Hindlimb muscle (tissue), 1 donor: ENCODE measurements at places on chromosomes 7 and 10. TPM values are rescaled to one million over a fixed set of nuclear protein-coding genes. Genes with fewer than 3 reads are reported as not detected.
A peak's percentile ranks its signal among the peaks of the same experiment; 100 is the strongest.

GRCh38 chr10:89001024-89001728, 10.6 kb downstream of the FAS start:
- DNase-seq = no peak

ZNF273 gene
- 5.4 TPM for polyA plus RNA-seq

DNA sequence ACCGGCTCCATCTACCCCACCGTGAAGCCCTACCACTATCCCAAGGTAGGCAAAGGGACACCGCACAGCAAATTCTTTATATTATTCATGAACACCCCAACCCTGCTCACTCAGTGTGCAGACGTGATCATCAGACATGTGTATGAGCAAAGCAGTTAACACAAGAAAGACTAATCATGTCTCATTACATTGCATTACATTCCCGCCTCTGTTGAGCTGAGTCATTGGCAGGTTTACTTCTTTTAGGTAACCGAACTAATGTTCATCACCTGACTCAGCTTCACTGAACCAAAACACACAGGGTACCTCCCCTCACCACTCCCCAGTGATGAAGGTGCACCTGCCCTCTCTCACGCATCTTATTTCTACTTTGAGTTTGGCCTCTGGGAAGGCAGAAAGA, 233.4 kb downstream of the PAXIP1 start:
- DNase-seq = no peak

DNA sequence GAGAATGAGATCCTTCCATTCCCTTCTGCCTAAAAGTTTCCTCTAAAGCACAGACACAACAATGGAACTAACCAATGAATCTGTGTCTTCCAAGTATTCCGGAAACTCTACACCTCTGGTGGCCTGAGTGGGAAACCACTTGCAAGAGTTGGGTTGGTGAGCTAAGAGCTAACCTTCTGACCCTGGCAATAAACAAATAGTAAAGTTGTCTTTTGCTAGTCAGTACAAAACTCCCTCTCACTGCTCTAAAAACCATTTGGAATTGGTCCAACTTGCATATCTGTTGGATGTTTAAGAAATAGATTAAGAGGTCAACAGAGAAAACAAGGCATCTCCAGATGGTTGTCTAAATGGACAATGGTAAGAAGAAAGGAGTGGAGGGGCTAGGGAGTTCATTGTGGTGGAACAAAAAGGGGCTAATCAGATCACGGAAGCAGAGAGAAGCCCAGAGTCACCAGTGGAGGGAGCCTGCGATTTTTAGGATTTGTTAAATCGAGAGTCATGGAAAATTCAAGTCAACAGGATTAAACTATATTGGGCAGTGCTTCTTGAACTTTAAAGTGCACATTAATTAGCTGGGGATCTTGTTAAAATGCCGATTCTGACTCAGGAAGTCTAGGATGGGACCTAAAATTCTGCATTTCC, 192.3 kb downstream of the EVX1 start:
- no peak for DNase-seq

HMX2 gene
- not detected for polyA plus RNA-seq

DNA sequence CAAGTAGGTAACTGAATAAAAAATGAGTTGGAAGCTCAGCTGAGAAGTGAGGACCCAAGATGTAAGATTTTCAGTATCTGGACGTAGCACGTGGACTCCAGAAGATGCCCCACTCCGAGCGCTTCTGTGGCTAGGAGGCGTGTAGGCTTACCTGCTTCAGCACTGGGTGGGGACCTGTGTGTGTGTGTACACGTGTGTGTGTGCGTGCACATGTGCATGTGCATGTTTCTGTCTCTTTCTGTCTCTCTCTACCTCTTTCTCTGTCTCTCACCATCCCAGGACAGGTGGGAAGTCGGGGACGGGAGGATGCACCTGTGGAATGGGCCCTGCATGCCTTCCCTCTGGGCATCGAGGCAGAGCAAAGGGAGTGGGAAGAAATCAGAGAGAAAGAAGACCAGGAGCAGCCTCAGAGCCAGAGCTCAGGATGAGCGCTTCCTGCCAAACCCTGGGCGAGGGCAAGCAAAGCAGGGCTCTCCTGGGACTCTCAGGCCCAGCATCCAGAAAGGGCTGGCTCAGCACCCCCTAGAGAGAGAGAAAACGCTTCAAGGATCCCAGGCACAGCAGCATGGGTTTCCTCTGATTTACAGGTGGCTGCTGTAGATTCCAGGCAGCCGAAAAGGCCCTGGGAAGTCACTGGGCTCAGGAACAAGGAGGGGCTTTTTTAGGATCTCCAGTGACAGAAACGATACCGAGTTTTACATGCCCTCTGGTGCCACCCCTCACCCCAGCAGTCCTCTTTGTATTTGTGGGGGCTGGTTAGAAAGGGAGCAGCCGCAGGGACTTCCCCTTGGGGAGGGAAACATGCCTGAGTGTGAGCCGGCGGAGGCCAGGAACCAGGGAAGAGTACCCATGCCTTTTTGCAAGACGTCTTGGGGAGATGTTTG, 28.5 kb downstream of the CXCL12 start:
- no peak for DNase-seq

ACHE gene
- 82.8 TPM for polyA plus RNA-seq

FAM241B gene
- 0.27 TPM for polyA plus RNA-seq

PIP gene
- polyA plus RNA-seq = not detected

DNA sequence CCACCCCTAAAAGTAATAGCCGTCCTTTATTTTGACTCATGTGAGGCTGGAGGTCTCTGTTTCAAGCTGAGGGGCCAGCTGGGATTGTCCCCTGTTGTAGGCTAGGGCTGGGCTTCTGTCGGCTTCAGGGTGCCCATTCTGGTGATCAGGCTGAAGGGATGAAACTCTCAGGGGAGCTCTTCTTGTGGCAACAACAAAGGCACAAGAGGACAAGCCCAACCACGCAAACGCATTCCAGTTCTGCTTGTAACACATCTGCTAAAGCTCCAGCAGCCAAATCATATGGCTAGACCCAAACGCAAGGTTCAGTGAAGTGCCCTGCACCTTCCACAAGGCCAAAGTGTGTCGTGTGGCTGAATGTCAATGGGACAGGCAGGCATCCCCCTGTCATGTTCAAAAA, 405.7 kb downstream of the INHBA start:
- DNase-seq = no peak

AEBP1 gene
- polyA plus RNA-seq = 72.1 TPM

DNA sequence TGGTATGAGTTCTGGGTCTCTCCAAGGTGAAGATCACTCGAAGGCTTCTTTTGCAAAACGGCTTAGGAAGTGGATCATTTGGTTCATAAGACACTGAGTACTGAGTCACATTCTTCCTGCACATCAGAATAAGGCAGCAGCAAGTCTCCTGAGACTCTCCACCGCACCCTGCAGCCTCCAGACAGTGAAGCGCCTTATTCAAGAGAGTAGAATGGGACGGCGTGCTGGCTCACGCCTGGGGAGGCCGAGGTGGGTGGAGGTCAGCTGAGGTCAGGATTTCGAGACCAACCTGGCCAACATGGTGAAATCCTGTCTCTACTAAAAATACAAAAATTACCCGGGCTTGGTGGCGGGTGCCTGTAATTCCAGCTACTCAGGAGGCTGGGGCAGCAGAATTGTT, 70.3 kb downstream of the C10orf143 start:
- DNase-seq = no peak

TEX36 gene
- polyA plus RNA-seq = not detected

DNA sequence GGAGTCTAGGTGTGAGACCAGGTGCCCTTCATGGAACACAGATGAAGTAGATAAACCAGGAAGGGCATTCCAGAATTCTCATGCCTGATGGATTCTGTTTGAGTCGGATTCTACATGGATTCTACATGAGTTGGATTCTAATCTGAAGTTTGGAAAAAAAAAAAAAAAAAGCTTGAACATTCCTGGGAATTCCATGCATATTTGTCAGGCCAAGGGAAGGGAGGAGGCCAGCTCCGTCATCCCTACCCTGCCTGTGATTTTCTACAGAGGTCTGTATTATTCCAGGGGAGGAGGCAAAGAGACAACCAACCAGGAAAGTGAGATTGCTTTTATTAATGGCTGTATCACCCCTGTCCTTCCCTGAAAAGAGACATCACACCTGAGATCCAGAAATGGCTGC, 27.8 kb upstream of the EBLN1 start:
- no peak for DNase-seq

DNA sequence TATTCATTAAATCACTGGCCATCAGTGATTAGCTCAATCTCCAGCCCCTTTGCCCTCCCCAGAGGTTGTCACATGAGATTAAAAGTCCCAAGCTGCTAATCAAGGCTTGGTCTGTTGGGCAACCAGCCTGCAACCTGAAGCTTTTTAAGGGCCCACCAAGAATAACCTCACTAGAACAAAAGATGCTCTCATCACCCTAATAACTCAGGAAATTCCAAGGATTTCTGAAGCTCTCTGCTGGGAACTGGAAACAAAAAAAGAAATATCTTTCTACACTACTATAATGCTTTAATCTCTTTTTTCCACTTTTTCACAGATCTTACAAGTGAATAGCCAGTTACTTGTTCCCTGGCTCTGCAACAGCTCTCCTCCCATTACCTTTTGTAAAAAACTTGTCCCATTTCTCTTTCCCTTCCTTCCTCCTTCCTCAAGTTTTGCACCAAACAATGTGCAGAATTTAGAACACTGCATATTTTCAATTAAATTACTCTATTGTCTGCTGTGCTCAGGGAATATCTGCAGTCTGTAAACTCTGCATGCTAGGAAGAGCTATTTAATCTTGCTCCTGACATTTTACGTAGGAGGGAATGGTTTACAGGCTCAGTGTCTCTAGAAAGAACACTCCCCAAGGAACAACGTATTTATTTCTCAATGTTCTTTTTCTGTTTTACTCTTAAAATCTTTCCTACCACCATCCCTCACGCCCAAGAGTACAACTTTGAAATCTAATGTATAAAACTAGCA, 169.1 kb downstream of the IMMP2L start:
- DNase-seq = peak; percentile 24

DNA sequence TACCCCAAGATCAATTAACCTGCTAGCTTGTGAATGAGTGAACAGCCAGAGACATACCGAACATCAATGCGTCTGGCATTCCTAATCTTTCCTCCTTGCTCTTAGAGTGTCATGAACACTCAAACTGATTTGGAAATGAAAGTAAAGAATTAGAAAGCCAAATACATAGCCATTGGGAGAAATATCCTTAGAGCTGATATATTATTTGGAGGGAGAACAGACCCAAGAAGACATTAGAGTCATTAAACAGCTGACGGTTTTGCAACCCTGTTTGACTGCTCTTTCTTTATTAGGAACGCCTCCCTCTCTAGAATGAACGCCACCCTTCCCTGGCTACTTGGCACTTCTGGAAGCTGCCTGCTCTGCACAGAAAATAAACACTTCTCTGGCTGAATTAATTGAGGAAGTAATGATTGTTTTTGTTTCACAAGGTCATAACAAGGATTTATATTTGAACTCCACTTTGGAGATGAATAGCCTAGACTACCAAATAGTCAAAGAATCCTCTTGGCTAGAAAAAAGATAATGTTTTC, 42.8 kb downstream of the CTTNBP2 start:
- DNase-seq = no peak

CTTNBP2 gene
- 1.5 TPM for polyA plus RNA-seq

GIMAP5 gene
- polyA plus RNA-seq = 6.5 TPM

- no peak for DNase-seq
These were observed 9.6 kb upstream of the CYREN start for GRCh38 chr7:135180122-135180521.

SH2D4B gene
- polyA plus RNA-seq = 0.10 TPM

DNA sequence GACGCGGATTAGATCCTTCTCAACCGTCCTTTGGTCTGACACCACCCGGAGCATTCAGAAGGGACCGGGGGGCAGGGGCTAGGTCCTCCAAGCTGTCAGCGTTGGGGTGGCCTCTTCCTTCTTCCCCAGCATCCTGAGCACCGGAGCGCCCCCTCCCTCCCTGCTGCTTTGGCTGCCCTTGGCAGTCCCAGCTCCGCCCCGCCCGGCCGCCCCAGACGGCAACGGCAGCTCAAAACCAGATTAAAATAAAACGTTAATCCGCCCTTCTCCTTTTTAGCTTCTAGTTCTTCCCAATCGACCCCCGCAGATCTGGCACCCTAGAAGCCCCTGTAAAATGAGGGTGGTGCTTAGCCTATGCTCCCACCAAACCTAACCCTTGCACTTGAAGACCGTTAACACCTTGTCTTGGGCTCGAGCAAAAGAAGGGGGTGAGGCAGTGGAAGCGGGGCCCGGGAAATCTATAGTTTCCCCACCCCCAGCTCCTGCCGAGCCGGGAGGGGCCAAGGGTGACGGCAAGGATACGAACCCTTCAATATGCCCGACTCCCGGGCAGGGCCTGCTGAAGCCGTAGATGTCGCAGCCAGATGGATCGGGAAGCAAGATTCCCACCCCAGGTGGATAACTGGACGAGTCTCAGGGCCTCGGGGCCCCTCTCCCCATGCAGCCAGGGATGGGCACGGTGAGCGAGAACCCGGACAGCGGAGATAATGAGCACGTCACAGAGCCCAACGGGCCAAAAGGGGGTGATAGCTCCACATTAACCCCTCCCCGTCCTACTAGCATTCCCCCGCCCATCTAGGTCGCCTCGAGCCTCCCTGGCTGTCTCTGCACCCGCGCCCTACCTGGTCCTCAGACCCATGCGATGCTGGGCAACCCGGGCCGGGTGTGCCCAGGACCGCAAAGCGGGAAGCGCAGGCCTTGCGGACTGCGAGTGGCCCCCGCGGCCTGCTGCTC, 169.7 kb downstream of the NRF1 start:
- no peak for DNase-seq

DNA sequence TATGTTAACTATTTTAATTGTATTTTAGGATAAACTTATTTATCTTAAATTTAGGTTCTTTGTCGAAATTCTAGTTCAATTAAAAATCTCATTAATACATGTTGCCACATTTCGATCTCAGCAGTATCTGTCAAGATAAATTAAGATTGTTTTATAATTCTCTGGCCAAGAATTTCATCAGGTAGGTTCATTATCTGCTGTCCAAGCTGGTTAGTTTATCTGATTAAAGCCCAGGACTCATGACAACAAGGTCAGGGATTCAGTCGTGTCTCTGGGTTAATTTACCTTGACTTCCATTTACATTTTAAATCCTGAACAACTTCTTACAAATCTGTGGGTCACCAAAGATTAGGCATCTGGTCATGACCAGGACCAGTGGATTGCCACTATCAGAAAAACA, 7.6 kb downstream of the STEAP4 start:
- no peak for DNase-seq

MAT1A gene
- polyA plus RNA-seq = not detected

DNA sequence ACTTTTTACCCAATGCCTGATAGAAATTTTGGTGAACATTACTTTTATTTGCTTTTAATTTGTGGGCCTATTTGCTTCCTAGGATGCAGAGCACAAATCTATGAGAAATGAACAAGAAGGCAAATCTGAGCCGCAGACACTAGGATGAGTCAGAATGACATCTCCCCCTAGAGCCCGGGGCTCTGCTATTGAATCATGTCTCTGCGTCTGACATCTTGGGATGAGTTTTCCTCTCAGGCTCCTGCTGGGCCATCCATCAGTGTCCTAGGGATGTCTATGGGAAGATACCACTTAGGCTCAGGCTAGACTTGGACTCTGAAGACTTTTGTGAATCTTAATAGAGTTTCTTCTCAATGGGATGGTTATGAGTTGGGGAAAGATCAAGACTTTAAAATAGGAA, 157.3 kb upstream of the MTPN start:
- no peak for DNase-seq

CYP2E1 gene
- polyA plus RNA-seq = 1.6 TPM

- DNase-seq = peak; percentile 79
These were observed at the start of gene HTRA1 for GRCh38 chr10:122461367-122461728. HTRA1 (plus strand) TSS chr10:122461553; CDS start chr10:122461653, 100 bp downstream.

- DNase-seq = no peak
These were observed 2.2 kb downstream of the TRRAP start for GRCh38 chr7:98880485-98880884.

ADGRA1 gene
- 4.0 TPM for polyA plus RNA-seq
